Activated CD4-positive, CD25-positive, alpha-beta regulatory T cell (primary cell): ENCODE measurements at places on chromosomes 12 and 14.

GRCh38 chr12:47904713-47905709, at the start of gene VDR:
VDR (minus strand) TSS chr12:47904994; CDS start chr12:47879113, 25,881 bp downstream.
- peak; percentile 72 for DNase-seq

DNA sequence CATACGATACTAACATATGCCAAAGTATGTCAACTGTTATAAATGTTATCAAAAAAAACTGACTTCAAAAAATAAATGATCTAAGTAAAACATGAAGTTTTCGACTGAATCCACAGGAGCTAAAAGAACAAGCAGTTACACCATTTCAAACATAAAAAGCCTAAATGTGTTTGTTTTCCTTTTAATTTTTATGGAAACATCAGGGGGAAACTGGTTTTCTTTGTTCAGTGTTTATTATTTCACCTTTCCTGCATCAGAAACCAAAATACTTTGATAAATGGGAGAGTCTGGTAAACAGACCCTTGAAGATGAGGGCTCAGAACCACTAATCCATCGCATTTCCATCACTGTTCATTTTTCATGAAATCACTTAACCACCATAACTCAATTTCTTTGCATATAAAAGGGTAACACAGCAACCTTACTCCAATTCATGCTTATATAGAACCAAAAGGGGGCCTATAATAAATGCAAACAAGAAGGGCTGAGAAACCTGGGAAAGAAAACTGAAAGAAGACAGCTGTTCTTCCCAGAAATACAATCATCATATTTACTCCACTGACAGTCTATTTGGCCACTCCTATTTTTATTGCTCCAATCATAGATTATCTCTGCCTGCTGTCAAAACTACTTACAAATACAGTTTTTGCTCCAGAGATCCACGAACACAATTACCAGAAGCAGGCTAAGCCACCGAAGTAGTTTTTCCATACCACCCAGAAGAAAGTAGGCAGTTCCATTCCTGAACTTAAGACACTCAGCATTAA, 17.0 kb downstream of the FGD6 start:
- DNase-seq, result no peak

DNA sequence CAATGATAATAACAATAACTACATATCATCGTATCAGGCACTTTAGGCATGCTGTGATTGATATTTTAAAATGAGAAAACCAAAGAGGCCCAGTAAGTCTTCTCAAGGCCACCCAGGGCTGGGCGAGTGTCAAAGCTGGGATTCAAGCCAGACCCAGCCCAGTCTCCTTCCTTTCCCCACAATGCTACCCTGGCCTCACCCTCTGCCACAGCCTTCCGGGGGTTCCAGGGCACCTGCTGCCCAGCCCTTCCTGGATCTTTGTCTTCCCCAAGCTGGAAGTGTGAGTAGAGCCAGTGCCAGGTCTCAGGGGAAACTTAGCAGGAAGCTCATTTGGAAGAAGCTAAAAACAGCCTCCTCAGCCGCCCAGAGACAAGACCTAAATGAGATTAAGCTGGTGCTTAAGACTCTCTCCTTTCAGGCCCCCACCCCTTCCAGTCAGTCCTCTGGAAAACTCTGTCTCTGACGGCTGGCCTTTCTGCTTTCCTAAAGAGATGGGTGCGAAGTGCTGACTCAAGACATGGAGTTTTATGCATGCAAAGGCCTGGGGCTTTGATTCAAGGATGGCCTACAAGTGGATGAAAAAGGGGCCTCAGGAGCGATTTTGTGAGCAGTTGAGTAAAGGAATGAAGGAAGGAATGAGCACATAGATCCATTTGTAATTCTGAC, 184.2 kb downstream of the KCNA5 start:
- DNase-seq, result no peak

DNA sequence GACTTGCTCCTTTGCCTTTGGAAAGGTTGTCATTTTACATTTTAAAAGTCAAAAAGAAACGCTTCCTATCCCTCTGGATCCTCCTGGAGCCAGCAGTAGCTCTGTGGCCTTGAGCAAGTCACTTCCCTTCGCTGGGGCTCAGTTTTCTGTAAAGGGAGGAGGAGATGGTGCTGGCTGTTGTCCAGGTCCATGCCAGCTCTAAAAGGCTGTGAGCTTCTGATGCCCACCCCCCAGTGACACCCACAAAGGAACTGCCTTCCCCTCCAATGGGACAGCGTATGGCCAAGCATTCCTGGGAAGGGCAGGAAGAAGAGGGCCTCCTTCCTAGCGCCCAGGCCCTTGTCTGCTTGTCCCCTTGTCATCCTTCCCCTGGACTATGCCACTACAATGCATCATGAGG, 81.5 kb downstream of the NTF3 start:
- no peak for DNase-seq

DNA sequence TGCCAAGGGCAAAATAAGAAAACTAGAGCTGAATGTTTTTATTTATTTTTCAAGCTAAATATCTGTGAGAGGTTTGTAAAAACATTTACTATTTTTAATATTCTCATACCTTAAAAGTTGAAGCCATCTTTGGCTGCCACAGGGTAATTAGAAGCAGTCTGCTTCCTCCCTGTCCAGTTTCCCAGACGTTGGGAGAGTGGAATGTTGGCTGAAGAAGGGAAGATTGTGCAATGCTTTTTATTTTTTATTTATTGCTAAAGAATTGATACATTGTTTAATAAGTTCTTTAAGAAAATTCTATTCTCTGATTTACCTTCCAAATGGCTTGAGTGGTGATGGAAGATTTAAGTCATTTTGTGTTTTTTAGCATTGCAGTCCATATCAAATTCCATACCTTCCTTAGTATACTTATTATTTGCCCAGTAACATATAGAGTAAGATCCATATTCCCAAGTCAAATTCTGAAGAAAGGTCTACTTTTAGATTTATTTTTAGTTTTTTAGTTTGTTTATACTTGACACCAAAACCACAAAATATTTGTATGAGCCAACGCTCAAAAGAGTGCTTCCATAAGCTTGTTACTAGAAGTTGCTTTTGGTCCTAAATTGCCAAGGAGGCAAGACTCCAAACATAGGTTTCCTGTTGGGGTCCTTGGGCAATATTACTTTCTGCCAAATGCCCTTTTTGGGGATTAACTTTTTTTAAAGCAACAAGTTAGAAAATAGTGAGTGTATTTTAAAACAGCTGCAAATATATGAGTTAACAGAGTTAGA, 124.0 kb upstream of the CPM start:
- DNase-seq, result no peak

DNA sequence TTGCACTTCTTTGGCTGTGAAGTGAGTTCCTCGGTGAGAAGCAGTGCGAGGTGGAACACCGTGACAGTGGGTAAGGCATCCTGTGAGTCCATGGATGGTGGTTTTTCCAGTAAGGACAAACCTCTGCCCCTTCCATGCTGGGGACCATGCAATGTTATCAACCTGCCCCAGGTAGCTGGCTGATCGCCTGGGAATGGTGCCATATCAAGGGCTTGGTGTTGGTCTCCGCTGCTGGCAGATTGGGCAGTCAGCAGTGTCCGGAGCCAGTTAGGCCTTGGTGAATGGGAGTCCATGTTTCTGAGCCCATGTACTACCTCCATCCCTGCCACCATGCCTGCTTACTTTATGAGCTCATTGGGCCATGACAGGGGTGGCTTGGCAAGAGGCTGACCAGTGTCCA, 114.7 kb upstream of the C14orf180 start:
- no peak for DNase-seq

DNA sequence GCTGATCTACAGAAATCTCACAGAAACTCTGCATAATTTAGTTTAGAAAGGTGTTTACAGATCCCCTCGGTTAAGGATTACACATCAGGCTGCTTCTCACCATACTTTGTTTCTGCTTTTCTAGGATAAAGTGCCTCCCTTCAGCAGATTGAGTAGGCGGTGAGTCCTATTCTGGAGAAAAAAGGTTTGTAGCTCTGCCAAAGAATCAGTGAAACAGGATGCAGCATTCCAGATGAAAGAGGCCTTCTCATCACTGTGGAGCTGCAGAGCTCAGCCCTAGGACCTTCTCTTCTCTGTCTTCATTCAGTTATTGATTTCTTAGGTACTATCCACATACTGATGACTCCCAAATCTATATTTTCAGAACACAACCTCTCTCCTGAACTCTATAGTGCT, 155.5 kb upstream of the KRR1 start:
- DNase-seq, result no peak

- DNase-seq, result no peak
Observed at GRCh38 chr12:59491877-59492276, 104.0 kb upstream of the SLC16A7 start.

DNA sequence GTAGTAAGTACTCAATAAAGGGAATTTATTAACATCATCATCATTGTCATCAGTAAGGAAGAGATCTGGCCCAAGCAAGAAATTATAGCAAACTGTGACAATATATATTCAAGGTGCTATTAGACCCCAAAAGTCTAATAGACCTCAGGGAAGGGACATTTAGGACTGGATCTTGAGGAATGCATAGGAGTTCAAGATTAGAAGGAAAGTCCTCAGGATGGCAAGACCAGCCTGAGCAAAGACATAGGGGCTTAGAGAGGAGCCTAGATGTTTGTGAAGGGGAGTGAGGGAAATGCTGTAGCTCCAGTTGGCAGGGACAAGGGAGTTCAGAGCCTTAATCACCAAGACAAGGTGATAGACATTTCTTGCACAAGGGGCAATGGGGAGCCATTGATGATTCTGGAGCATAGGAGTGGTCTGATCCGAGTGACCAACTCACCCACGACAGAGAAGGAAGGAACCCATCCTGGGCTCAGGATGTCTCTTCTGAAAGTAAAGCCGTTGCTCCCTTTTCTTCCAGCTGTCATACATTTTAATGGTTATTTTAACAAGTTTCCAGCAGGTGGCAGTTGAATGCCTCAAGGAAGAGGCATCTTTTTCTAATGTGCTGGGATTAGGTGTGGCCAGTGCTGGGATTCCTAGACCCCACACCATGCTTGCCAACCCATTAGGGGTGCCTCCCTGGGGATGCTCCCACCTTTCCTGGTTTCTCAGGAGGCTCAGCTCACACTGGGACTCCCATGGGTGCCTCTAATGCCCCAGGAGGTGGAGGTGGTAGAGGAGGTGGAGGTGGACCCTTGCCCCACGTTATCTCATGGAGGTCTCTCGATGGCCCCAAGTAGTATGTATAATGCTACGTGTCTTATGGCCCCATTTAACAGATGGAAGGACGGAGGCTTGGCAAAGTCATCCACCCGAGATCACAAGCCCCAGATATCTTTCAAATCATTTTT, 37.8 kb downstream of the PHETA1 start:
- DNase-seq, result no peak

DNA sequence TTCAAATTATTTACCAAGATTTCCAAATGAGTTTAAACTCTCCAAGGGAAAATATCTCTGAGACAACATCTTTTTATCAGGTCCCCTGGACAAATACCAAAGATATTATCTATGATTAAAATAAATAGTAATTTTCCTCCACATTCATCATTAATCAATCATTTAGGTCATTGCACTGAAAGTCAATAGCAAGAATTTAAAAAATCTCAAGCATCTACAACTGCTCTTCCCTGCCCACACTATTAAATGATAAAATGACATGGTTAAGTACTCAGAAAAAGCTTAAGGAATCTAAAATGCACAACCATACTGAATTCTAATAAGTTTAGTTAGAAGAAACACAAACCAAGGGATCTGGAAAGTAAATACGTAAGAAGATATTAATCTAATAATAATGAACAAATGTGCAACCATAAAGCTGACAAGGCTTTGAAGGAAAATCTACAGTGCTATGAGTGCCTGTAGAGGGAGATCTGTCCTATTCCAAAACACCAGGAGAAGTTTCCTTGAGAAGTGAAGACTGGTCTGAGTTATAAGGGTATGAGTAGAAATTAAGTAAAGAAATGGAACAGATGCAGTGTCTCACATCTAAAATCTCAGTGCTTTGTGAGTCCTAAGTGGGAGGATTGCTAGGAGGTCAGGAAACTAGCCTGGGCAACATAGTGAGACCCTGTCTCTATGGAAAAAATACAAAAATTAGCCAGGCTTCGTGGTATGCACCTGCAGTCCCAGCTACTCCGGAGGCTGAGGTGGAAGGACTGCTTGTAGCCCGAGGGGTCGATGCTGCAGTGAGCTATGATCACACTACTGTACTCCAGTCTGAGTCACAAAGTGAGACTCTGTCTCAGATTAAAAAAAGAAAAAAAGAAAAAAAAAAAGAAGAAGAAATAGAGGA, 19.2 kb downstream of the INTS13 start:
- no peak for DNase-seq

DNA sequence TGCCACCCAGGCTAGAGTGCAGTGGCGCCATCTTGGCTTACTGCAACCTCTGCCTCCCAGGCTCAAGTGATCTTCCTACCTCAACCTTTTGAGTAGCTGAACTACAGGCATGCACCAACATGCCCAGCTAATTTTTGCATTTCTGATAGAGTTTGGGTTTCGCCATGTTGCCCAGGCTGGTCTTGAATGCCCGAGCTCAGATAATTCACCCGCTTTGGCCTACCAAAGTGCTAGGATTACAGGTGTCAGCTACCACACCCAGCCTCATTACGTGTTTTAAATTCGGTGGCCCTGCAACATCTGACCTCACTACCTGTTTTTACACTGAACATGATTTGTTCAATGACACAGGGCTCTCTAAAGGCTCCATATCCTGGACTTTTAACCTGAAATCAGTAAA, 22.9 kb upstream of the RDH16 start:
- no peak for DNase-seq

- DNase-seq, result no peak
Observed at GRCh38 chr14:55109836-55110235, 19.2 kb upstream of the LGALS3 start.

GRCh38 chr12:63844391-63845341, at the start of gene SRGAP1:
SRGAP1 (plus strand) TSS chr12:63844700; CDS start chr12:63844817, 117 bp downstream.
- DNase-seq, result no peak

DNA sequence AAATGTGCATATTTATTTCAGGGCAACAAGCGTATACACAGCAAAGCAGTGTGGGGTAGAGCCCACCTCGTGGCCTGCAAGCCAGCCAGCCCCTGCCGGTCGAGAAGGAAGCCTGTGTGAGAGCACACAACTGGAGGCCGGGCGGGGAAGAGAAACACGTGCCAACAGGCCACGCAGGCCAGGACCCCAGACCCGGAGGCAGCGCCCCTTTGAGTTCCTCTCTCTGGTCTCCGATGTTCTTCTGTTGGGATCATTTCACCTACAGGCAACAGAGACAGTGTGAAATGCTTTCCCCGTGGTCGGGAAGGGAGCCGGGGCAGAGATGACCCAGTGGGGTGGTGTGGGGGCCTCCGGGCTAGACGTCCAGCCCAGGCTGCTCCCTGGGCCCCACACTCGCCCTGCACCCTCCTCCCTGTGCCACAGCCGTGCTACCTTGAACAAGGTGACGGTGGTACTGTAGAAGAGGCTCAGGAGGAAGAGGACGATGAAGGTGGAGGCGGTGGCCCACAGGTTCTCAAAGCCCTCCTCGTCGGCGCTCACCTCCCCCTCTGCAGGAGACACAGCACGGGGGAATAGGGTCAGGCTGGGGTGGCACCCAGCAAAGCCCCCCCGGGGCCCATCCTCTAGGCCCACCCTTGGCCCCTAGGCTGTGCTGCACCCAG, 325.5 kb downstream of the TMEM121 start:
- no peak for DNase-seq

GRCh38 chr14:58296726-58297125, 1.6 kb upstream of the ARID4A start:
- DNase-seq, result no peak

GRCh38 chr12:113971392-113971791, 5.3 kb upstream of the RBM19 start:
- DNase-seq, result no peak

- no peak for DNase-seq
Observed at GRCh38 chr12:1926251-1926657, 7.8 kb upstream of the CACNA2D4 start.

- DNase-seq, result no peak
Observed at GRCh38 chr12:55629058-55629841, 7.4 kb upstream of the OR10P1 start.
